CD4-positive, alpha-beta T cell treated with Interleukin-21 for 1 hour (primary cell): ENCODE measurements at places on chromosomes 2 and 18.

GRCh38 chr2:29749843-29750242 lies 171.5 kb downstream of the ALK start:
- DNase-seq, result no peak

GRCh38 chr2:232777276-232777675 lies 911 bp upstream of the KCNJ13 start:
- DNase-seq, result no peak

- DNase-seq, result no peak
Observed at GRCh38 chr2:20584399-20585358, 66.2 kb downstream of the HS1BP3 start.

DNA sequence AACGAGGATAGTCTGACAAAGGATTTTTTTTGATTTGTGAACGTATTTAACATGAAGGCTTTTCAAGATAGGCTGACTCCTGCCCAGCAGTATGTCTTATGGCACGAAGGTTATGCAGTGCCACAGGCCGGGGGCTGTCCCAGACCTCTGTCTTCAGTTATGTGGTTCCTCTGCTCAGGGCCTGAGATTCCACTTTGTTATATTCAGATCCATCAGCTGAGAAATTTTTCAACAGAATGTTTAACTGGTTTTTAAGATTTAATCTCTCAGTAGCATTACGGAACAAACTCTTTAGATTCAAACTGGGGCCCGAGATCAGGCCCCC lies 20.0 kb downstream of the C2orf74 start:
- DNase-seq, result no peak

- DNase-seq, result no peak
Observed at GRCh38 chr2:154995361-154995760, 296.9 kb downstream of the KCNJ3 start.
